ENCODE measurements at places on chromosomes 12 and 14.

DNA sequence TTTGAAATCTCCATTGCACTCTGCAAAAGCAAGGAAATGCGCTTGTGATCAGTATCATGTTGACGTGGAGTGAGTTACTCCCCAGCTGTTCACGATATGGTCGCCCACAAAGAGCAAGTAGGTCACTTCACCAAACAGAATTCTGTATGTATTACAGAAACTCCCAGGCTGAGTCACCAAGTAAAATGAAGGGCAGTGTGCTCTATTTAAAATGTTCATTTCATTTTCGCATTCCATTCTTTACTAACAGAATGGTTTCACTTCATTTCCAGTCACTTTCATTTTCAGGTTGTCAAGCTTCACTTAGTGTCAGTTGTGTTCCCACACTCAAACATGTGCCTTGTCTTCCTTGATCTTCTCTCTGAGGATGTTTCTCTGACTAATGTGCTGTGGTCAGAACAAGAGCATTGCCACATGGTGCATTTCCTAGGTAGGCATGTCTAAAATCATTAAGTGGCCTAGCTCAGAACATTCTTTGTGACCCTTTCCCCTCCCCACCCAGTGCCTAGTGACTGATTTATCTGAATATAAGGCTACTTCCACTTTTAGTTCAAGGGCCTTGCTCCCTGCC is 391.2 kb downstream of the RAD51B start:
- DNase-seq, result no peak

GRCh38 chr14:56860441-56860840 is 50.2 kb upstream of the OTX2 start:
- DNase-seq, result no peak

- DNase-seq, result no peak
Measured at GRCh38 chr14:103904493-103905107, 23.7 kb upstream of the TDRD9 start.

GRCh38 chr12:120121766-120122293 is 5.3 kb upstream of the RAB35 start:
- no peak for DNase-seq
